ENCODE measurements at places on chromosomes 7 and 10.

GRCh38 chr7:106915873-106916272 is 50.8 kb downstream of the PIK3CG start:
- no peak for DNase-seq

DNA sequence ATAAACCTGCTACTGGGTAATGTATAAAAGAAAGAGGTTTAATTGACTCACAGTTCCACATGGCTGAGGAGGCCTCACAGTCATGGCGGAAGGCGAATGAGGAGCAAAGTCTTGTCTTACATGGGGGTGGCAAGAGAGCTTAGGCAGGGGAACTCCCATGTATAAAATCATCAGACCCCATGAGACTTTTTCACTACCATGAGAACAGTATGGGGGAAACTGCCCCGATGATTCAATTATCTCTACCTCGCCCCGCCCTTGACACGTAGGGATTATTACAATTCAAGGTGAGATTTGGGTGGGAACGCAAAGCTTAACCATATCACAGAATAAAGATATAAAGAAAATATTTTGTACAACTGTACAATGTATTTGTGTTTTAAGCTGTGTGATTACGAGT is 39.4 kb upstream of the PLCE1 start:
- no peak for DNase-seq

- no peak for DNase-seq
These were observed 34.2 kb upstream of the ADRB1 start for GRCh38 chr10:114009281-114009996.

DNA sequence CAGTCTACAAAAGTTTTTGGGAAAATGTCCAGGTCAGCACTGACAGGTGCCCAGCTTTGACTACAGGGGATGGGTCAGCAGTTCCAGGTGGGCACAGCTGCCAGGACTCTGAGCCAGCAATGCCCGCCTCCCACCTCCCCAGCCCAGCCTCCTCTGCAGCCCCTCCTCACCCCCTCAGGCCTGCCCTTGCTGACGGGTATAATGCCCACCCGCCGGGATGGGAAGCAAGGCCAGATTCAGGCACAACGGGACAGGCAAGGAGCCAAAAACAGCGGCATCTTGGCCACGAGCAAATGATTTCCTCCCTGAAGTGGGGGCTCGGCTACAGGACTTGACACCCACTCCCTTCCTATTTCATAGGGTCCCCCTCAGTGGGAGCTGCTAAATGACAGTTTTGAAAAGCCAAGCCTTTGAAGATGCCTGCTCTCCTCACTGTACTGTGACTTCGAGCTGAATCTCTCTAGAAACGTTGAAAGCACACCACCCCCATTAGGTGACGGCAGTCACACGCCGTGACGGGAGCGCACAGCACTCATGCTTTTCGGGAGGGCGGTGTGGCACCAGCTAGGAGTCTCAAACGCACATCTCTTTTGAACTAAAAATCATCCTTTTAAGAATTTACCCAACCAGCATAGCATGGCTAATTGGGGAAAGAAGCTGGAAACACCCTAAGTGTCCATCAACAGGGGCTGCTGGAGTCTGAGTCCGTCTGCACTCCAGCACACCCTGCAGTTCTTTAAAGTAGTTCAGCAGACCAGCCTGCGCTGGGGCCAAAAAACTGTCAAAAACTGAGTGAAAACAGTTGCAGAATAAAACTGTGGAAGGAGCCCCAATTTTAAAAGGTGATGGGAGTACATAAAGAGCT is 29.6 kb downstream of the MAD1L1 start:
- DNase-seq = no peak

DNA sequence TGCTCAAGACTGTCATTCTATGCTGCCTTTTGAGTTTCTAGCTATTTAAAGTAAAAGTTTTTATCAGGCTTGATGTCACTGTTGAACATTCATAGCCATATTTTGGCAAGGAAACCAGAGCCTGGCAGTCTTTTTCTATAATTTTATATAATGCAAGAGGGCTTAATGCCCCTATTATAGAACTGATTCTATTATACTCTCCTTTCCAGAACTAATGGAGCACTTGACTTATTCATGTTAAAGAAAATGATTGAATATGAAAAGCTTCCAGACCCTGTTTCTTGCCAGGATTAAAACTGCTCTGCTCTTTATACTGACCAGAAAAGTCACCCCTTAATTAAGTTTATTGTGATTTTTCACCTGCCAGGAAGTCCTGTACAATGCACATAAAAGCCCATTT is 337.6 kb upstream of the CHRM2 start:
- no peak for DNase-seq

DNA sequence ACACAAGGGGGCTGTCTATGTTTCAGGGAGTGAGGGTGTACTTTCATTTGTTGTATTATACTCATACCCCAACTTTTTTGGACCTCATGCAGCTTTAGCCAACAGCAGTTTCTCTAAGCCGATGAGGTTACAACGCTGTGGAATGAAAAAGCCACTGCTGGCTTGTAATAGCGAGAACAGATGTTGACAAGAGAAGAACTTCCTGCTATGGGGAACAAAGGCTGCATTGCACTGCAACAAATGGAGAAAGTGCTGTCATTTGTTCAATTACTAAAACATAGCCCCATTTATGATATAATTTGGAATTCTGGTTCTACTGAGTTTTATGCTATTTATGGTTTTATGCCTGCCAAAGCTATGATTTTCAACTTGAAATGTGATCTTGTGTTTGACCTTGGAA is 104.2 kb upstream of the TMEM72 start:
- no peak for DNase-seq

DNA sequence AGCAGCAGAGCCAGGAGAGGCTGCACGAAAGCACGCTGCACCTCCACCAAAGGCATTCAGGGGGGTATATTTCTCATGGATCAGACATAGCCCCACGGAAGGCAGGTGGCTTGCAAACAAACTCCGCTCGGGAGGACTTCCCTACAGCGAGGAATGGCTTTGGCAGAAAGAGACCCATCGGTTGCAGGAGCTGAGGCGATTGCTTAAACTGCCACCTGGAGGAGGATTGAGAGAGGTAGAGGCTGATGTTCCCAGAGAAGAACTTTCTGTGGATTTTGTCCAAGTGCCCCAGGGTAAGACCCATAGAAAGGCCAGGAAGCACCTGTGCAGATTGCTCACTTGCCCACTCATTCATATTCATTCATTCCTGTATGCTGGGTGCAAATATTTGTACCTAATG is 89.1 kb downstream of the NEUROD6 start:
- no peak for DNase-seq

GRCh38 chr7:128158370-128158769 is 82.7 kb upstream of the LEP start:
- no peak for DNase-seq

DNA sequence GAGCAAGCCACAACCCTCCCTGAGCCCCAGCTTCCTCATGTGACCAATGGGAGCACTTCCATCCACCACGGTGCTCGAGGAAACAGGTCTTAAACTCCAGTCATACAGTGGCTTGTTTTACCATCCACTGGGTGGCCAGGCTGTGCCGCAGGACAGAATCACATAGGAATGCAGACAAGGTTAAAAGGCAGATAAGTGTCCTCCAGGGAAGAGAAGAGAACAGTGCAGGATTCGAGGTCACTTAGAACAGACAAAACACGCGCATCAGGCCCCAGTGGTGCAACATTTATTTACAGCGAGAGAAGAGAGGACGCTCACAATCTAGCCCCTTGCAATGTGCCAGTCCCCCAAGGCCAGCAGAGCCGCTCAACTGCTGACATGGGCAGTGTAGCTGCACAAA is 92.8 kb downstream of the TMEM130 start:
- no peak for DNase-seq

GRCh38 chr7:139799586-139799985 is 21.8 kb upstream of the HIPK2 start:
- no peak for DNase-seq

GRCh38 chr10:97532935-97533671 is 34.4 kb downstream of the UBTD1 start:
- no peak for DNase-seq

- no peak for DNase-seq
These were observed 35.7 kb downstream of the CCAR1 start for GRCh38 chr10:68756766-68757165.

DNA sequence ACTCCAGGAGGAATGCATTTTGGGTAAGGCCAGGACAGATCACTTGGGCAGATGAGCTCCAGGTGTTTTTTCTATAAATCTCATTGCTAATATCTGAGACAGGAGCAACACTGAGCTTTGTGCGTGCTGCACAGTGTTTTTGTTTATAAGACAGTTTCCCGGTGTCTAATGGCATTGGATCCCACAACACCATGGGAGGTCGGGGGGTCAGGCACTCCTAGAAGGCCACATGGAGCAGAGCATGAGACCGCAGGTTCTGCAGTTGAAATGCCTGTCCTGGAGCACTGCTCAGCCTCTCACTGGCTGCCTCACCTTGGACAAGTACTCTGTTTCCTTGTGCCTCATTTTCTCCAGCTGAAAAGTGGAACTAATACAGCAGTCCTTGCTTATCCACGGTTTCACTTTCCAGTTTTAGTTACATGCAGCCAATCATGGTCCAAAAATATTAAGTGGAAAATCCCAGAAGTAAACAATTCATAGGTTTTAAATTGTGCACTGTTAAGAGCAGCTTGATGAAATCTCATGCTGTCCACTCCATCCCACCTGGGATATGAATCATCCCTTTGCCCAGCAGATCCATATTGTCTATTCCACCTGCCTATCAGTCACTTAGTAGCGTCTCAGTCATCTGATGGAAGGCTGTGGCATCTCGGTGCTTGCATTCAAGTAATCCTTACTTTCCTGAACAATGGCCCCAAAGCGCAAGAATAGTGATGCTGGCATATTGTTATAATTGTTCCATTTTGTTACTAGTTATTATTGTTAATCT is 35.2 kb downstream of the ATXN7L1 start:
- DNase-seq = no peak

- DNase-seq = no peak
These were observed 151.5 kb upstream of the SHH start for GRCh38 chr7:155963771-155964195.

DNA sequence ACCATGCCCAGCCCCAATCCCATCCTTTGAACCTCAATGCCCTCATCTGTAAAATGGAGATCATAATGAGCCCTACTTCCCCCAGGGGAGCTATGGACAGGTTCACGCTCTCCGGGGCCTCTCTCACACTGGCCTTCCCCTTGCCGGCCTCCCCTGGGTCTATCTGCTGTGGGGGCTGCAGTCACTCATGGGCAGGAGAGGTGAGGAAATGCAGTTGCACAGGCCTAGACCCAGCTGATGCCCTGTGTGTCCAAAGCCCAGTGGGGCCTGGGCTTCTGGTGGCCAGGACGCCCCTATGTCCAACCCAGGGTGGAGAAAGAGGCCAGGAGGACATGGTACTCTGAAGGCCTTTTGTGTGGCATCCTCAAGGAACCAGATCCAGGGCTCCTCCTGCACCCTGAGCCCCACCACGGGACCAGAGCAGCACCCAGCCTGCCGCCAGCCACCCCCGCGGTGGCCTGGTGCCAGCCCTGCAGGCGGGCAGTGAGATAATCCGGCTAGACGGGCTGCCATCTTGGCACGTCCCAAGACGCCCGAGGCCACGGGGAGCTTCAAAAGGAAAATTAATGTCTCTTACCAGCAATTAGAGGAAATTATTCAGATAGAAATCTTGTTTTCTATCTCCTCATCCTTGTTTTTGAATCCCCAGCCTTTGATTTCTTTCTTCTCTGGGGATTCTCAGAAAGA is 39.0 kb downstream of the MYL10 start:
- no peak for DNase-seq

DNA sequence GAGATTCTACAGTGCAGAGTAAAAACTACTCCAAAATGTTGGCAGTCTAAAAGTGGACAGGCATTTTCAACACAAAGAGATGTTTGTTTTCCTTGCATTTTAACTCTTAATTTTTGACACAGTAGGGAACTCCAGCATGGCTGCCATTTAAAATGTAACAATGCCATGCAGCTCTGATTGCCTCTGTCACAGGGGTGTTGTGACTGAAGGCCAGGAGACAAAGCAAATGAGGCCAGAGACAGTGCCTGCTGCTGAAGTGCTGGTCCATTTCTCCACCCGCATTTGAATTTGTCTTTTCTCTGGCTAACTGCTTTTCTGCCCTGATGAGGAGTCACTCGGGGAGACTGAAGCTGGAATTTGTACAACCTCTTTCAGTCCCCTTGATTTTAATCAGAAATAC is 710.6 kb upstream of the GALNT17 start:
- no peak for DNase-seq

GRCh38 chr10:119331061-119331460 is 123.7 kb downstream of the GRK5 start:
- DNase-seq = no peak

All from CD4-positive, alpha-beta T cell treated with Interleukin-4 for 1 hour (primary cell).